ENCODE measurements at places on chromosomes 13 and 19. TPM values are rescaled to one million over a fixed set of nuclear protein-coding genes. Genes with fewer than 3 reads are reported as not detected.

DNA sequence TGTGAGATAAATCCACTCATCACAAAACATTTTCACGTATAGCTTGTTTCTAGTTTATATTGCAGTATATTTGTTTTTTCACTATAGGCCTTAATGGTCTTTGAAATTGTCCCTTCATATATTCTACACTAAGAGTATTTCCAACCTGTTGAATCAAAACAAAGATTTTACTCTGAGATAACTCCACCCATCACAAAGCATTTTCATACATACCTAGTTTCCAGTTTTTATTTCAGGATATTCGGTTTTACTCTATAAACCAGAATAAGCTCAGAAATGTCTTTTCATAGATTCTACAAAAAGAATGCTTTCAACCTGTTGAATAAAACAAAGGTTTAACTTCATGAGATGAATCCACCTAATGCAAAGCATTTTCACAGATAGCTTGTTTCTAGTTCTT lies 1528.7 kb downstream of the UQCRFS1 start:
- no peak for DNase-seq

DNA sequence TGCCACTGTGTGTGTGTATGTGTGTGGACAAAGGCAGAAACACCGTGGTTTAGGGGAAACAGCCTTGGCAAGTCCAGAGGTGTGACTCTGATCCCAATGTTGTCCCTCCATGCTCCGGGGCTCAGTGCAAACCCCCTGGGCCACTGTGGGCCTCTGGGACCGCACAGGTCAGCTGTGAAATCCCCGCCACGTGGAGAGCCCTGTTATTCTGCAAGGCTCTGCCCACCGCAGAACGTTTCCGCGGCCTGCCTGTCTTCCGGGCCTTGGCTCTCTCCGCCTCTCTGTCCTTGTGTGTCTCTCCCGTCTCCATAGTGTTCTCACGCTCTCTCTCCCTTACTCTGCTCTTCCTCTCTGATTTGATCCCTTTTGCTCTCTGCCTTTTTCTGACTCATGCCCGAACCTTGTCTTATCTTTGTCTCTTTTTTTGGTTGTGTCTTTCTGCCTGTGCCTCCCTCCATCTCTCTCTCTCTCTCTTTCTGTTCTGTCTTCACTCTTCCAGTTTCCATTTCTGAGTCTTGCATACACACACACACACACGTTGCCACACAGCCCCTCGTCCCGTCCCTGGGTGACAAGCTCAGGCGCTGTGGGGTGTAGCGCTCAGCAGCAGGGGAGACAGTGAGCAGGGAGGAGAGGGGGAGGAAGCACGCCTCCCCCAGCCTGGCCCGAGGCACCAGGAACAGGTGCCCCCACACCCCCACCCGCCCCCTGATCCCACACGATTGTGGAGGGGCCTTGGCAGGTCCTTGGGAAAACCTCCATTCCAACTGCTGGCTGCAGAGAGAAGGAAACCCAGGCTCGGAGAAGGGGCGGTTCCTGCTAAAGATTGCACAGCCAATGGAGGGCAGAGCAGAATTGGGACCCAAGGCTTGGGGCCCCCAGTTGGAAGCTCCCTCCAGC lies 3.0 kb downstream of the TTYH1 start:
- no peak for DNase-seq

DNA sequence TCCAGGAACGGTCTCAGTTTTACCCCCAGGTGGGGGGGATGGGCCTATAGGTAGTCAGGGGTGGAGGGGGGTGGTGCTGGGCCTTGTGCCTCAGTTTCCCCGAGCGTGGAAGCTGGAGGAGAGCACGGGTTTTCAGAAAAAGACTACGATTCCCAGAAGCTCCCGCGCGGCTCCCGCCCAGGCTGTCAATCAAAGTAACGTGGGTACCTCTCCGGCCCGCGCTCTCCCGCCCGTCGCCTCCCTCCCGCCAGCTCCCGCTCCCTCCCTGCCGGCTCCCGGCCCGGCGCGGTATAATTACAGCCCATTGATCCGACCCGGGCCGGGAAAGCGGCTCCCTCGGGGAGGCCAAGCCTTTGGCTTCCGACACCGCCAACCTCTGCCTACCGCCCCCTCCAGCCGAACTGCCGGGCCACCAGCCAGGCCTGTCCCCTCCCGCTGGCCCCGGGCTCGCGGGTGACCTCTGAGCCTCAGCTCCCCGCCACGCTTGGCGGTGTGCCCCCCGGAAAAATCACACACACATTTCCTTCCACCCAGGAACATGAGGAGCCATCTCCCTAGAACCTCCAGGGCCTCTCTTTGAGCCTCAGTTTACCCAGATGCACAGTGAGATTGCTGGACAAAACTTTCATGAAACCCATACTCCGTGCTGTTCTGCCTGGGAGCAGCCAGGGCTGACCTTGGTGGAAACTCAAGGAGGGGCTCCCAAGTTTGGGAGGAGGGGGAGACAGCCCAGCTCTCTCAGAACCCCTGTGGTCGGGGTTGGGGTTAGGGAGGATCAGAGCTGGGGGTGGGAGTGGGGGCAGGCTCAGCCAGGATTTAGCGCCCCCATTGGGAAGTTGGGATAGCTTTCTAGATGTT lies 7.3 kb upstream of the TLE2 start:
- DNase-seq: peak; percentile 93

GRCh38 chr13:114140131-114140905 lies 7.9 kb upstream of the RASA3 start:
- DNase-seq: no peak

GRCh38 chr19:12801466-12802266 lies at the start of the genes PRDX2 and THSD8:
Gene PRDX2 (minus strand): TSS chr19:12801800. CDS start chr19:12801261, 539 bp downstream.
Gene THSD8 (plus strand): TSS chr19:12802069. CDS start chr19:12802072, 3 bp downstream.
- peak; percentile 69 for DNase-seq

DNA sequence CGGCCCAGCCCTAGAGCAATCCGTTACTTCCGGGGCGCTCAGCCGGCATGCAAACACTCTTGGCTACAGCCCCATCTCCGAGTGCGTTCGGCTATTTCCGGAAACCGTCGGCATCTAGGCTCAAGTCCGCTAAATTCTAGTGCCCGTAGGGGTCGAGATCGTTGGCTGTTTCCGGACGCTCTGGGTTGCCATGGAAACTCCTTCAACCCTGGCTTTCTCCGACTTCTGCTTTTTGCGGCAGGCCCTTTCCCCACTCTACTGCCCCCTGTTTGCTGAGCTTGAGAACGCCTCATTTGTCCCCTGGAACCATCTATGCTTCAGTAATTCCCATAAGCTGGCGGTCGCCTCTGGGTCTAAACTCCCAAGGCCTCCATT lies 534 bp upstream of the PIK3R2 start:
- DNase-seq: peak; percentile 95

Gene ELSPBP1
- total RNA-seq: not detected

Gene IZUMO4
- 8.9 TPM for total RNA-seq

Gene ARL11
- 1.4 TPM for total RNA-seq

GRCh38 chr19:42197375-42197817 lies 20.1 kb downstream of the DEDD2 start:
- no peak for DNase-seq

Gene CGB8
- total RNA-seq: not detected

- DNase-seq: no peak
These were observed 36.7 kb downstream of the USPL1 start for GRCh38 chr13:30654430-30654829.

Gene ZNF728
- not detected for total RNA-seq

DNA sequence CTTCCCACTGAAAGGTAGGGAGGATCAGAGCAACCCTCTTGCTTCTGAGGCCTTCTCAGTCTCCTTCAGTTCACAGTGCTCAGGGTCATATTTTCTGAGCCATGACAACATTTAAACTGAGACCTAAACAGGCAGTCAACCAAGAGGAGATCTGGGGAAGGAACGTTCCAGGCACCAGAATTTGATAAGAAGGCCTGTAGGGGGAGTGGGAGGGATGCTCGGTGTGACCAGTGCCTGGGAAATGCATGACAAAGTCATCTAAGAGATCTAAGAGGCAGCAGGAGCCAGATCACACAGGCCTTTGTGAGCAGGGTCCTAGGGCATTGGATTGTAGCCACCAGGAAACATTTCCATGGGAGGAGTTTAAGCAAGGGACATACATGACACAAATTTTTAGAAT lies 71.6 kb downstream of the SHISA2 start:
- DNase-seq: peak; percentile 31

DNA sequence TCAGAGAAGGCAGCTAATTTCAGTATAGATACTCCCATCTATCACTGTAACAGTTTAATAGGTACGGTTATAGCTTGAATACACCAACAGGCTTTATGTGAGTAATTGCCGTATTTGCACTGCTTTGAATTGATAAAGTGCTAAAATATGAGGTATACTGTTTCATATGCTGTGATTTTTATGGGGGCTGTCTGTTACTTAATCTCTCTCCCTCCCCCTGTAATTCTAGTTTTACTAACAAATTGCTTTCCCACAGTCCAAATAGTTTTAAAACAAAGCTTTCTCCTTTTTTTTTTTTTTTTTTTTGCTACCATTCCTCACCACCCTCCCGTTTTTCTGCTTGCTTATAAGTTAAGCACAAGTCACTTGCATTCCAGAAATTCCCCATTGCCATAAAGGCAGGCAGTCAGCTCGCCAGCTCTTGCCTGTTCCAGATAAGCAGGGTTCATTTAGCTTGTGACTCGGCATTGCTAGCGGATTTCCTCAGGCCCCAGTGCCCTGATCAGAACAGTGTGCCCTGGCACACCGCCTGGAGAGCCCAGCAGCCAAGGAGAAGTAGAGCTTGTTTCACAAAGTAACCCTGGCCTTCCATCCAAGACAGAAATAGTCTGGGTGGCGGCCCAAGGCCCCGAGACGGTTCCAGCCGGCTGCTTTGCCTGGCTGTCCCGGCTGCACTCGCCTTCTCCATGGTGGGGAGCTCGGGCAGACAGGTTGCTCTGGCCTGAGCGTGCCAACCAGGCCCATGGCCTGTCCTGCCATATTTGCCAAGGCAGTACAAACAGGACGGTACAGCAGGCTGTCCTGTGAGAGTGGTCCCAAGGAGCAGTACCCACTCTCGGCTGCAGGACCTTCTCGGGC lies 43.5 kb upstream of the NPAS1 start:
- no peak for DNase-seq

GRCh38 chr13:102582256-102582655 lies 14.5 kb upstream of the TPP2 start:
- no peak for DNase-seq

Gene DACT3
- 1.1 TPM for total RNA-seq
